ENCODE measurements at places on chromosomes 11 and 22.

- no peak for DNase-seq
Measured at GRCh38 chr22:29270475-29271271, 2.6 kb downstream of the EWSR1 start.

DNA sequence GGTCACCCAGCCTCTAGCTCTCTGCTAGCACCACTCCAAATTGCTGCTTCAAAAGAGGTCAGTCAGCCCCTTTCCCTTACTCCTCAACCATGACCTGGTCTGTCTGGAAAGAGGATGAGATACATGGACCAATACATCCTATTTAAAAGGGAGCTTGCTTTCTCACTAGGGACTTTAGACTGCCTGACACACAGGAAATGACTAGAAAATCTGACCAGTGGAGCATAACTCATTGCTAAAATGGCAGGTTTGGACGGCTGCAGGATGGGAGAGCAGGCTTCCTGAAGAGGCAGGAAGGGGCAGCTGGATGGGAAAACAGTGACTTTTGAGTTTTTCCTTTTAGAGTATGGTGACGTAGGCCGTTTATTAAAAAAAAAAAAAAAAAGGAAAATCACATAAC, 25.3 kb downstream of the STIM1 start:
- DNase-seq, result no peak

GRCh38 chr22:17945156-17945887, 79.0 kb downstream of the MICAL3 start:
- DNase-seq, result no peak

- DNase-seq, result no peak
Measured at GRCh38 chr11:121412711-121413415, 39.3 kb upstream of the SORL1 start.

GRCh38 chr11:22976146-22976545, 115.9 kb upstream of the CCDC179 start:
- DNase-seq, result peak; percentile 40

GRCh38 chr11:96102664-96103078, 178.8 kb upstream of the MTMR2 start:
- no peak for DNase-seq

DNA sequence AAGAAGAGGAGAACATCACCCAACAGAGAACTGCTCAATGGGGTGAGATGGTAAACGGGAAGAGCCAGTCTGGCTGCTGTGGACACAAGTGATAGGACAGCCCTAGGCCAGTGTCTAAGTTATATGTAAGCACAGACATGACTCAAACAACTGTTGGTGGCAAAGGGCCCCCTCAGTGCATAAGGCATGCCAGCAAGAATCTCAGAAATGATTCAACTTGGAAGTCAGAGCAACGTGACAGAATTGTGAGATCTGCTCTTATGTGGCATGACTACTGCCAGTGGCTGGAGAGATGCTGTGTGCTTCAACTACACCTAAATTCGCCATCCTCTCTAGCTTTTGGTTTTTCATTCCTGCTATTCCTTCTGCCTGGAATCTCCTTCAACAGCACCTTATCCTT, 7.4 kb downstream of the SLN start:
- no peak for DNase-seq

GRCh38 chr11:64255135-64256128, 4.1 kb downstream of the PLCB3 start:
- no peak for DNase-seq

DNA sequence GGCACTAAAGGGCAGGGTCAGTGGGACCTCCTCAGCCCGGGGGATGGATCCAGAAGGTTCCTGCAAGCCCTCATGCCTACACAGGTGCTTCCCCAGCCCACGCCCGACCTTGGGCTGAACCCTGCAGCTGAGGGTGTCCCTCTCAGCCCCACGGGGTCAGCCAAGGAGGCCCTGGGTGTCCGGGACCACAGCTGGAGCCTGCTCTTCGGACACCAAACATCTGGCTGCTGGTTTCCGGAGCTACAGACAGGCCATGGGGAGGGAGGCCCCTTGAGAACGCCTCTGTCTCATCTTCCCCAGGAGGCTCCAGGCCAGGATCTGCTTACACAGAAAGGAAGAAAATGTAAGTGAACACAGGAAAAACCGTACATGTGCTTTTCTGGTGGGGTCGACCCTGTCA, 355.7 kb downstream of the MN1 start:
- no peak for DNase-seq
